ENCODE measurements at places on chromosomes 3 and 15.

DNA sequence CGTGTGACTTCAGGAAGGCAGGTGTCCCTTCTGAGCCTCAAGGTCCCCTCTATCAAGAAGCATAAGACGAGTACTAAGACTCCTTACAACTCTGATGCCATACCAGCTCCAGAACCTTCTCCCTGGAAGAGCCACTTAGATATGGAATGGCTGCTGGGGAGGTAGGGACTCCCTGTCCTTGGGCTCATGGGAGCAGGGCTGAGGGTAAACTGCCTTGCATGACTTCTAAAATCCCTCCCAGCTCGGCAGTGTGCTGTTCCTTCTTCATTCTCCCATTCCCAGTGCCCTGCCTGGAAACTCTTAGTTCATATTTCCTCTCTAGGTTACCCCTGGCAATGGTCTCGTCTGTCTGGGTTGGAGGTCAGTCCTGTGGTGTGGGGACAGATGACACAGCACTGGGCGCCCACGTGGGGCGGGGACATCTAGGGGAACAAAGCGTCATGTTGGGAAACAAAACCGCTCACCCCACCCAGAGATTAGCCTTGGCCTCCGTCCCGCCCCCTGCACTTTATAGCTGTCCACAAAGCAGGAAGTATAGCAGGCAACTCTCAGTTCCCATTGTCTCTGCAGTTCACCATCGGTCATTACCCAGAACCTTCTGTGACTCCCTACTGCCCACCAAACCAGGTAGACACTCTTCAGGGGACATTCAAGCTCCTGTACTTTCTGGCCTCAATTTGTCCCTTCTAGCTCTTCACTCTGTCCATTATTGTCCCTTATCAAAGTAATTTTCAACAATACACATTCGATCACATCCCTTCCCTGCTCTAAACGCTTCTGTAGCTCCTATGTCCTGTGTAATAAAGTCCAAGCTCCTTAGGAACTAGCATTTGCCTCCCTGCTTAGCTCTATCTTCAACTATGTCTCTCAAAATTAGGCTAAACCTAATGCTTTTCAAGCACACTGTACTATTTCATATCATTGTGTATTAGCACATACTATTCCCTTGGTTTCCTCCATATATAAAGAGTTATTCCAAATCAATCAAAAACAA lies 73.8 kb downstream of the IQSEC1 start:
- DNase-seq = no peak

DNA sequence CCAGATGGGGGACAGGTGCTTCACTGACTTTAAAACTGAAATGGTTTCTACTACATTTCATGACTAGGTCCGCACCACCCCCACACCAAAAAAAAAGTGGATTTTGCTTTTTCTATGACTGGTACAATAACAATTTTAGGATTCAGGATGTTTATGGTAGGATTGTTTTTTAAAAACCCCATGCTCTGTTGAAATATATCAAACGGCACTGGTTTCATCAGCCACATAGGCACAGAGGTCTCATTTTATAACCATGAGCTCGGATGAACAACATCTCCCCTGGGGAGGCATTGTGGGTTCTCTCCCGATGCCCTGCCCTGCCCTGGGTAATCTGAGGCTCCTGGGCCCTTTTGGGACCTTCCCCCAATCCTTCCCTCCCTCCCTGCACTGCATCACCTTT lies 202.7 kb upstream of the KBTBD8 start:
- DNase-seq = peak; percentile 6

- no peak for DNase-seq
Observed at GRCh38 chr3:162544246-162544645, 1047.6 kb downstream of the OTOL1 start.

GRCh38 chr15:57551715-57552677 lies 39.7 kb upstream of the MYZAP start:
- DNase-seq = peak; percentile 91

DNA sequence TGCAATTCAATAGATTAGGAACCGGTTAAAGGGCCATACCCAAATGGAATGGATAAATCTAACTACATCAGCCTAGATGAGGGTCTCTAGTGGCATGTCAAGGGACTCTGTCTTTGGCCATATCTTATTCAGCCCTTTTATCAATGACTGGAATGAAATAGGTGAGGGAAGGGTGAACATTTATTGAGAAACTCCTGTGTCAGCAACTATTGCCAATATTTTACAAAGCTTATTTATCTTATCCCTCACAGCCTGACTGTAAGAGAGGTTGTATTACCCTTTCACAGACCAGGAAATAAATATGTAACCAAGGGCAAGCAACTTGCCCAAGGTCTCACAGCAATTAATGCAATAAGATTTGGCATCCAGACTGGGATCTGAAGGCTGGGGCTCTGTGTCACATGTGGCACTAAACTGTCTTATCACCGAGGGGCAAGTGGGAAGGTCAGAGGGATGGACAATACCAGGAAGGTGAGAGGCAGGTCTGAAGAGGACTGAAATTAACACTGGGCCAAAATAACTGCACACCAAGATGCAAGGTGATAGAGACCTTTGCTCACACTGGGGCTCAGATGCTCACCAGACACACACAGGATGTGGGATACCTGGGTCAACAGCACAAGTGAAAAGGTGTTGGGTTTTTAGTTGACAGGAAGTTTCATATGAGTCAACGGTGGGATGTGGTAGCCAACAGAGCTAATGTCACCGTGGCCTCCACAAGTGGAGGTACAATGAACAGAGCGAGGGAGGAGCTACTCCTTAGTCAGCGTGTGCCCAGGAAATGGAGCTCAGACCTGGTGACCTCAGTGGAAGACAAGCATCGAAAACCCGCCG lies 261.3 kb downstream of the RPLP1 start:
- DNase-seq = no peak

DNA sequence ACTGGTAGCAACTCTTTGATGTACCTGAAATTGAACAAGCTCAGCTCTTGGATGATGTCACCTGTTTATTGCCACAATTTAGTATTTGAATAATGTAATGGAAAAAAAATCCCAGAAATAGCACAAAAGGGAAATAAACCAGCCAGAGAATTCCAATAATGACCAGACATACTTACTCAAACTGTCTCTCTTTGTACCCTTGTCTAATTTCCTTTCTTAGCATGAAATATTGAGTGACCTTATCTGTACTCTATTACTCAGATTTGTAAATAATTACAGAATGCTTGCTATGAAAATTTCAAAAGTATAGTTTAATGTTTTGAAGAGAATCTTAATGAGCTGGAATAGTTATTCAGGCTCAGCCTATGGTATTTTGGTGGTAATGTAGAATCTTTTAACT lies 555.4 kb upstream of the SGO1 start:
- DNase-seq = no peak

DNA sequence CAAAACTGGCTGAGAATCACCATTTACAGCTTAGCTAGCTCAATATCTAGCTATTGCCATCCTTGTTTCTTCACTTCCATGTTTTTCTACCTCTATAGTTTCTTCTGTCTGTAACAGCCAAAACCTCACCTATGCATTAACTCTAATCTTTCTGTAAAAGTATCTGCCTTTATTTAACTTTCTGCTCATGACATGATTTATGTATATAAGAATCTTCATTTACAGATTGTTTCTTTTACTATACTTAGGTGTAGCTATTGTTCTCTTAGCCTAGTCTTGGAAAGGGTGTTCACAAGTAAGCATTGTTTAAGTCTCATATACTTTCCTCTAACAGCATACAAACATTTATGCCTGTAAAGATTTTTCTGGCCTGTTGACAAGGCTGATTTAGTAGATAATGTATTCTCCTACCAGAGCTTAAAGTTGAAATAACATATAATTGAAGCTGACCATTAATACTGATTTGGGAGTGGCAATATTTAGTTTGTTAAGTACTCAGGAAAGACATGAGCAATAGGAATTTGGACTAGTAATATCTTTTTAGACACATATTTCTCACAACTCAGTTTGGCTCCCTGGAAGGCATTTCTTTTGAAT lies 9.4 kb downstream of the FILIP1L start:
- DNase-seq = no peak

DNA sequence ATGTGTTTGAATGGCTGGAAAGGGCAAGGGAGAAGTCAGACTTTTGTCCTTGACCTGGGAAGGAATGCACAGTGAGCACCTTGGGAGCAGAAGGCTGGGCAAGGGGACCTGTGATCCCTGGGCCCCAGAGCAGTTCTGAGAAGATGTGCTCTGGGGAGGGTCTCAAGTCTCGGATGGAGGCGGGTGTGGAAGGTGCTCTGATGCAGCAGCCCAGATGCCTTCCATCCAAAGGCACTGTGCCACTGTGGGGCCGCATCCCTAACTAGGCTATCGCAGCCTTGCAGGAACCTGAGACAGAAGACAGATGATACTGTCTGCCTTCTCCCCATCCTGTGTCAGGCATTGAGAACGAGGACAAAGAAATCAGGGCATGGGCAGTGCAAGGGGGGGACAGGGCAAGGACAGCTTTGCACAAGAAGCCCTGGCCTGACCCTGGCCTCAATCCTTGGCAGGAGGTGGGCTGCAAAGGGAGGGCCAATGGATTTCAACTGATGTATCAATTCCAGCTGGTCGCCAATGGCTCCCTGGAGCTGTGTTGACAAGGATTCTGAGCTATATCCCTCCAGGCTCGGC lies 14.6 kb upstream of the PRKCD start:
- DNase-seq = no peak

DNA sequence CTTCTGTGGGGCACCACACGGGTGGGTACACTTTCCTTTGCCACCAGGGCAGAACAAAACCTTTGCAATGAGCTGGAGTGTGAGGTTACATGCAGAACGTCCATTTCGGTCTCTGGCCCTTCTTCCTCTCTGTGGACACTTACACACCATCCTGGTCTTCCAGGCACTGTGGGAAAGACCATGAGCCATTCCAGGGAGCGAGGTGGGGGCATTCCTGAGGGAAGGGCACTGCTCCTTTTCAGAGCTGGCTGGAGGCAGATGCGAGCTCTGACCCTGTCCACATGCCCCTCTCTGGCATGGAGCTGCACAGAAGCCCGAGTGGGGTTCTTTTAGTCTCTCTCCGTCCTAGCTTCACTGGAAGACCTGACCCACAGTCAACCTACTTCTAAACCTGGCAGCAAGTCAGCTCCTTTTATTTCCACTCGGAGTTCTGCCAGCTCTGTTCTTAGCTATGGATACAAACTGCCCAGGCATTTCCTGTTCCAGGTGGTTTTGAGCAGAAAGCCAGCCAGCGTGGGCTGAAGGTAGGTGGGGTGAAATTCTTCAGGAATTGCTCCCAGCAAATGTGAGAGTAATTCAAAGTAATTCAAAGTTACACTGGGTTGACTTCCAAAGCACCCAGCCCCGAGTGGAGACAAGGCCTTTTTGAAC lies 281.4 kb downstream of the ADAMTS17 start:
- DNase-seq = no peak

- no peak for DNase-seq
Observed at GRCh38 chr3:36653095-36653494, 111.3 kb downstream of the DCLK3 start.

DNA sequence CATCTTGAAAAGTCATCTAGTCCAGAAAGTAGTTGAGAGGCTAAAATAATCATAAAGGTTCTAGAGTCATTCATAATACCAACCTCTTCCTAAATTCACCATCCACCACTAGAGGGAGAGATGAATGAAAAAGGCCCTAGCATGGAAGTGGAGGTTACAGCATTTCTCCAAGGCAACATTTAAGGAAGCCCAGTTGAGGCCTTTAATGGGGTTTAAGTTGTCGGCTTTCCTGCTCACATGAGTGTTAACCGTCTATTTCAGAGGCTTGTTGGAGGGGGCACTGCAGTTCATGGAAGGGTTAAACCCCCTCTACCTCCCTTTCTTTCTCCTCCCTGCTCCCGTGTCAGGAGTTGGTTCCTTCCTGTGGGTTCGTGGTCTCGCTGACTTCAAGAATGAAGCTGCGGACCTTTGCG lies 3.8 kb upstream of the SLCO3A1 start:
- DNase-seq = peak; percentile 77

DNA sequence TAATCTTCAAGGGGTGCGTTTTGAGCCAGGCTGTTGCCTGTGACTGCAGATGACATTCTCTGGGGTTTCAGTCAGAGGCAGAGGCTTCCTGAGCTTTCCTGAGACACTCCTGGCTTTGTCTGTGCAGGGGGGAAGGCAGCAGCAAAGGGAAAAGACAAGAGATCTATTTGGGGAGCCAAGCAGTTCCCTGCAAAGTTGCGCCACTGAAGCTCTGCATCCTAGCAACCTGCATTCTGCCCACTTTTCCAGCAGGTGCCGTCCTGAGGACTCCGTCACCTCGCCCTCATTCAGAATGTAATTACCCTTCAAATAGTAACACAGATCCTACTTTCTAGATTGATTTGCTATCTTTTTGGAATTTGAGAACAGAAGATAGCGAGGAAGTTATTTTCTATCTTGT lies 1.9 kb upstream of the TMEM158 start:
- no peak for DNase-seq

DNA sequence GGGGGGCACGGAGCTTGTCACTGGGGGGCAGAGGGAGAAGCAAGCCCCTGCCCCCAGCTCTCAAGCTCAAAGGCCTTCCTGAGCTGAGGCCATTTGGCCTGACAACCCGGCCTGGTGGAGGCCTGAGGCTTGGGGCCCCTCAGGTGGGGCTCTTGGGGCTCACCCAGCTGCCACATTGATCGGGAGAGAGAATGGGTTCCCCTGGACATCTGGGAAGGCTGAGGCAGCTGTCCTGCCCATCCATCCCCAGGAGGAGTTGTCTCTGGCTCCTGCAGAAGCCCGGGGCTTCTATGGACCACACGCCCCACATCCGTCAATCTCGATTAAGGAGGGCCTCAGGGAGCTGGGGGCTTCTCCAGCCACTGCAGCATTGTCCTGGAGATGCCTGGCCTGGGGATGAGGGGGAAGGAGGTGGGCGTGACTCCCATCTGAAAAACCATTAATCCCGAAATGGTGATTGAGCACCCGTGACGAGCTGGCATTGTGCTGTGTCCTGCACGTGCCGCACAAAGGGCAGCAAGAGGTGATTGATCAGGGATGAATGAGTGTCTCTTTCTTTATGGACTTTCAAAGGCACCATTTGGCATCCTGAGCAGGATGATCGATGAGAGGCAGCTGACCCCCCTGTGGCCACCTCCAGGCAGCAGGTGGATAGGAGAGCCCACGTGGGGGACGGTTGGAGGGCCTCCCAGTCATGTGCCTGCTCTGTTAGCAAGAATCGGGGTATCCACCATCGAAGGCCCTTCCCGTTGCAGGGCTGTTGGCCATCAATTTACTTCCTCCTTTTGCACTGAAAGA lies 17.2 kb upstream of the CRABP1 start:
- DNase-seq = no peak

- DNase-seq = no peak
Observed at GRCh38 chr15:60255390-60255789, 142.4 kb downstream of the ANXA2 start.

DNA sequence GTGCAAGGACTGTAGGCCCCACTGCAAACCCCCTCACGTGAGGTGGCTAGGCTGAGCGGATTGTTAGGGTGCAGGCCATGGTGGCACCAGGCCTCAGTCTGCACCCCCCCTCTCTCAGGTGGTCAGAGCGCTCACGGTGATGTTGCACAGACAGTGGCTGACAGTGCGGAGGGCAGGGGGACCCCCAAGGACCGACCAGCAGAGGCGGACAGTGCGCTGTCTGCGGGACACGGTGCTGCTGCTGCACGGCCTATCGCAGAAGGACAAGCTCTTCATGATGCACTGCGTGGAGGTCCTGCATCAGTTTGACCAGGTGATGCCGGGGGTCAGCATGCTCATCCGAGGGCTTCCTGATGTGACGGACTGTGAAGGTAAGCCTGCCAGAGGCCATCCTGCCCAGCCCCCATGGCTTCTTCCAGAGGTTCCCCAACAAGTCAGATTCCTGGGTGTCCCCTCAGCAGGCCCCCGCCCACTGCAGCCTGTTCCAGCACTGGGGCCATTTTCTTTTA lies 18.2 kb downstream of the ATRIP start:
- no peak for DNase-seq

GRCh38 chr3:12644331-12644937 lies 19.5 kb downstream of the RAF1 start:
- peak; percentile 69 for DNase-seq
